ENCODE measurements at places on chromosomes 2 and 18.
A peak's percentile ranks its signal among the peaks of the same experiment; 100 is the strongest.

- DNase-seq = no peak
Observed at GRCh38 chr2:12347066-12347493, 369.7 kb upstream of the TRIB2 start.

GRCh38 chr18:46574000-46574742, 82.8 kb downstream of the LOXHD1 start:
- DNase-seq = no peak

- DNase-seq = peak; percentile 67
Observed at GRCh38 chr18:77061946-77062517, 70.6 kb downstream of the MBP start.

DNA sequence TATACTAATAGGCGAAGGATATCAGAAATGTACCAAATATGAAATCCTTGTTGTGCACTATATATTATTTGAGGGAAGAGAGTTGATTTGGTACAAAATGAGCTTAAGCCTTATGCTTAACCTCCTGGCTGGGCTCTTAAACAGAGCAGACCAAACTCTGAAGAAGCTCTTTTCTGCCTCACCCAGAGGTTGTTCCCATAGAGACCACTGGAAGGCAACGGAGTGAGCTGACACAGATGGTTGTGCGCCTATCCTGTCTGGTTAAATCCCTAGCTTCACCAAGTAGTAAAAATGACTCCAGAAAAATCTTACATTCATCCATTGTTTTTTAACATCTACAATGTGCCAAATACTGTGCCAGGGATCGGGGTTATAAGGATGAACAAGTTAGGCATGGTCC, 55.9 kb upstream of the NOL4 start:
- DNase-seq = no peak

DNA sequence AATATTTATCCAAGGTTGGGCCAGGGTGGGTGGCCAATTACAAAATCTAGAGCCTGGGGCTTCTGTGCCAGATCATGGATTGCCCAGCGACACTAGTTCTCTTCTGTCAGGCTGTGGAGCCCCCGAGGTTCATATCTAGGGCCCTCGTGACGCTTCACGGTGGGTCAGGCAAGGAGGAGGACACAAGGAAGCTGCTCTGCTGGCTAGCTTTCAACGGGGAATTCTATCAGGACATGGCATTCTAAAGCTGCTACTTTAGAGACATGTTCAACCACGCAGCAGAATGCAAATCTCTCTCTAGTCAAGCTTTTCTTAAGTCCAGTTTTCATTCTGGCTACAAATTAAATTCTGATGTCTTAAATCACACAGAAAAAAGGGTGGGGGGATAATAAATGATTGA, 180.2 kb downstream of the THADA start:
- no peak for DNase-seq

GRCh38 chr2:237556773-237557632, 9.4 kb upstream of the PRLH start:
- no peak for DNase-seq

GRCh38 chr2:230939066-230939591, 14.1 kb upstream of the GPR55 start:
- no peak for DNase-seq

GRCh38 chr2:169221745-169222369, 140.5 kb downstream of the LRP2 start:
- DNase-seq = peak; percentile 43

DNA sequence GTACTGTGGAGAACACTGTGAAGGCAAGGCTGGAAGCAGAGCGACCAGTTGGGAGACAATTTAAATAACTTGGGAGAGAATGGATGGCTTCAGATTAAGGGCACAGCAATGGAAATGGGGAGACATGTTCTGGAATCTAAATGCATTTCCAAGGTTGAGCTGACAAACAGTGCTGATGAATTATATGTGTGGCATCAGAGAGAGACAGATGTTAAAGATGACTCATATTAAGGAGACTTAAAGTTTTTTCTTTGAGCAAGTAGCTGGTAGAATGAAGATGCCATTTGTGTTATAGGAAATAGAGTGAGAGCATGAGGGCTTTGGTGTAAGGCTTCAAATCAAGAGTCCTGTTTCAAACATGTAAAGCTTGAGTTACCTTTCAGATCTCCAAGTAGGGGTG, 441.8 kb downstream of the SETBP1 start:
- no peak for DNase-seq

- no peak for DNase-seq
Observed at GRCh38 chr2:40036241-40036640, 257.2 kb upstream of the THUMPD2 start.

- no peak for DNase-seq
Observed at GRCh38 chr2:191835539-191836350, 11.1 kb downstream of the CAVIN2 start.

DNA sequence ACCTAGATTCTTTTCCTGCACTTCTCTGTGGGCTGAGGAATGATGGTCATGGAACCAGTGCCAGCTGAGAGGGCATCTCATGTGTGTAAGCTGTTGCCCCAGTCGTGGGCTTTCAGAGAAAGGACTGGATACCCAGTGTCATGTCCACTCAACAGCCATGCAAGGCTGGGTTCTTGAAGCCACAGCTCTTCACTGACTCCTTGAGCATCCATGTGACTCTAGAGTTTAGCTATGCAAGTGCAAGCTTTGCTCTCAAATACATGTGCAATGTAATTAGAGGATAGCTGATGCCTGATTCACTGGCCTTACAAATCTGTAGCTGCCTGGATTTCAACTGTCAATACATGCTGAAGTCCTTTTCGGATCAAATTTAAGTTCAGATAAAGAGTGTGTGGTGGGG, 46.8 kb upstream of the EML6 start:
- DNase-seq = no peak

DNA sequence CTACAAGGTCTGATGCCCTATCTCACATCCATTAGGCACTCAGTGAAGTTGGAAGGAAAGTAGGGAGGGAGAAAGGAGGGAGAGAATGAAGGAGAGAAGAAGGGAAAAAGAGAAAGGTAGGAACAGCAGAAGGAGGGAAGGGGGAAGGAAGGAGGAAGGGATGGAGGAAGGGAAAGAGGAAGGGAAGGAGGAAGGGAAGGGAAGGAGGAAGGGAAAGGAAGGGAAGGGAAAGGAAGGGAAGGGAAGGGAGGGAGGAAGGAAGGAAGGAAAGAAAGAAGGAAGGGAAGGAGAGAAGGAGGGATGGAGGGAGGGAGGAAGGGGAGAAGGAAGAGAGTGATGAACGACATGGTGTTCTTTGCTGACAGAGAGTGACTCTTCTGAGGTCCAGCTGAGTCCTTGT, 468.9 kb upstream of the MYT1L start:
- no peak for DNase-seq

DNA sequence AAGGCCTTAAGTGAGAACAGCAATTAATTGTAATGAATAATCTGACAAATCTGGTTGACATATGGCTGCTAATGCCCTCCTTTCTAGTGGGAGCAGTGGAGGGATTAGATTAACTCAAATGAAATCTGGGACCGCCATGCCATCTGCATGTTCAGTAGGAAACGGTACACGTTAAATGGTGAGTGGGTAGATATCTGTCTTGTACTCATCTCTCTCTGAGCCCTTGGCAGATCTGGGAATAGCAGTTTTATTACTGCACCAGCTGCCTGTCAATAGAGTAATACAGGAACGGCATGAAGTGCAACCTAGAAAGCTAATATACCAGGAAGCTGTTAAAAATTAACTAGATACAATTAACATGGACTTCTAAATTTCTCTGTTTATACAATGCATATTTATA, 258.8 kb downstream of the GPD2 start:
- no peak for DNase-seq

DNA sequence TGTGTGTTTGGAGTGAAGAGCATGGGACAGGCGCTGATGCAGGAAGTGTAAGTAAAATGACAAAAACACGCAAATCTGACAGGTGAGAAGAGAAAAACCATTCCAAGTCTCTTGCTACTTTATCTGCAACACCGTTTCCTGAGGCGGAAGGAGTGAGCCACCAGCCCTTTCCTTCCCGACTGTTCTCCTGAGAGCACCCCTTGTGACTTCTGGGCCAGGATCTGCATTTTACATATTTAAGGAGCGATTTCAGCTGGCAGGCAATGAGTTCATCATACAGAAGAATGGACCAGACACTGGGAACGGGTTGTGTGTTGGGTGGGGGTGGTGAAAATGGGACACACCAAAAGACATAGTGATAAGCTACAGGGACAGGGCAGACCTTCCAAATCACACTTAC, 277.3 kb downstream of the TGIF1 start:
- DNase-seq = no peak

GRCh38 chr2:239025096-239025801, 177.4 kb downstream of the TWIST2 start:
- peak; percentile 9 for DNase-seq

DNA sequence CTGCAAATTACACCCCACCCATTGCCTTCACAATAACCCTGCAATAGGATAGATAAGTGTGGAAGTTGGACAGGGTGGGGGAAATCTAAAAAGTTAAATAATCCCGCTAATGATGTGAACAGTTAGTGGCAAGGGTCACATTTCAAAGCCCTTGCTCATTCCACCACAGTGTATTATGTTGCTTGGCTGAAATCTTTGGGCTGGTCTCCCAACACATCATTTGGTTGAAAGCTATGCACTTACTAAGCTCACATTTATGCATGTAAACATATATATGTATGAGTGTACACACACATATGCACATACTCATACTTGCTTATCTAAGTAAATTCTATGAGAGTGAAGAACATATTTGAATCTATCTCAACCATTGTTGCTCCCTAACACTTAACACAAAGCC, 197.8 kb downstream of the RDH14 start:
- DNase-seq = no peak

DNA sequence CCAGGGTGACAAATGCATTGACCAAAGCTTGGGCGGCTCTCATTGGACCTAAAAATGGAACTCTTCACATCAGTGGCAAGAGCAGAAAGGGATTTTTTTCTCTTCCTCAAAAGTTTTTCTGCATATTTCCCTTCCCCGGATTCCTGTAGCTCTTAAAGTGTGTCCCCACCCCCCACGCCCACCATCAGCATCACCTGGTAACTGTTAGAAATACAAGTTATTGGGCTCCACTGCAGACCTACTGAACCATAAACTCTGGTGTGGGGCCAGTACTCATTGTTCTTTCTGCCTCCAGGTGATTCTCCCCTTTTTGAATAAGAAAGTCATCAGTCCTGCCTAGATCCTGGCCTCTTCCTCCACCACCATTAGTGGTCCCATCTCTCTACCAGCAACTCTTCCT, 1.3 kb upstream of the MYO5B start:
- no peak for DNase-seq

- DNase-seq = no peak
Observed at GRCh38 chr2:180004731-180005130, 2.4 kb downstream of the CWC22 start.

- DNase-seq = no peak
Observed at GRCh38 chr18:34729740-34730355, 19.8 kb downstream of the DTNA start.

DNA sequence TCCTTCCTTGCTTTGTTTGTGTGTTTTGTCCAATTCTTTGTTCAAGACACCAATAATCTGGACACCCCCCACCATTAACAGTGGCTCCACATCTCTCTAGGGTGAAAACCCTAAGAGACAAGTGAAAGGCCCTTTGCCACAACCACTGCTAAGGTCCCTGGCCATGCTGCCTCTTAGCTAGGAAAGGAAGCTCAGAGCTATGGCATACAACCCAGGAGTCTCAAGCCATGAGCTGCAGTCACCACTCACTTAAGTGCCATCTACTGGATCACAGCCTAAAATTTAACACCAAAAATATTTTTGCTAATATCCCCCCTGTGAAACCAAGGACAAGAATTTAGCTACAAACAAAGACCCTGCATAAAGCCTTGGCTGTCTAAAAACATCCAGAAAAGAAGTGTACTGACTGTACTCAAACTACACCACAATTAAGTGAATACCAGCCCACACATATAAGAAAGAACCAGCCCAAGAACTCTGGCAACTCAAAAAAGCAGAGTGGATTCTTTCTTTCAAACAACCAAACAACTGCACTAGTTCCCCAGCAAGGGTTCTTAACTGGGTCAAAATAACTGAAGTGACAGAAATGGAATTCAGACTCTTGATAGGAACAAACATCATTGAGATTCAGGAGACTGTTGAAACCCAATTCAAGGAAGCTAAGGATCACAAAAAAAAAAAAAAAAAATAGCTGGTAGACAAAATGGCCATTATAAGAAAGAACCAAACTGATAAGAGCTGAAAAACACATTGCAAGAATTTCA, 130.1 kb upstream of the GALNT5 start:
- no peak for DNase-seq

DNA sequence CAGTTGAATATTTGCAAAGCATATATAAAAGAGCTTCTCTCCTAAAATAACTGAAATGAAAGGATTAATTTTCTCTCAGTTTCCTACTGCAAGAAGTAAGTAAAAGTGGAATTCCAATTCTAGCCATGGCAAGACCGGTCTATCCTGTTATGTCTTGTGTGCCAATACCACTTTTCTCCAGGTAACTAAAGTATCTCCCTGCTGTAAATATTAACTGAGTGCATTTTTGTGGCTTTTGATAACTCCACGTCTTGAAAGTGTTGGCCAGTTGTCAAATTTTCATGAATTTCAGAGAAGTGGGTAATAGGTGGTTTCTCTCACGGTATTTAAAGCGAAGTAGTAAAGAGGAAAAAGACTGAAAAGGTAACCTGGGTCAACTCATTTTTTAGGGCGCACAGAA, 225.9 kb downstream of the NEDD4L start:
- DNase-seq = no peak

DNA sequence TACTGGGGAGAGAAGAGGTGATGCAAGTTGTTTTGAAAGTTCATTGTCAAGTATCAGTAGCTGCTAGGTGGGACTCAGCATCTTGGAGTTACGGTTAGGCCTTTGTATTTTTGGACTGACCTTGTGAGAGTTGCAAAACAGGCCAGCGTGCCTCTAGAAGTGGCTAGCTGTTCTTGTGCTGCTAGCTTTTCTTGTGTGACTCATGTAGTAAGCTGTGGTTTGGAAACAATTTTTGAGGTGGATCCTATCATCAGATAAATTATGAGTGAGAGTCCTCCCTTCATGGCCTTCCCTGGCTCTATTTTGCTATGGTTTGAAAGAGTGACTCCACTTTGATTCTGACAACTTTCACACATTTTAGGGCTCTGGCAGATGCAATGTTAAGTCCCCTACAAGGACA, 409.2 kb upstream of the HS6ST1 start:
- DNase-seq = peak; percentile 44

- peak; percentile 9 for DNase-seq
Observed at GRCh38 chr2:168849610-168850009, 40.6 kb downstream of the SPC25 start.

DNA sequence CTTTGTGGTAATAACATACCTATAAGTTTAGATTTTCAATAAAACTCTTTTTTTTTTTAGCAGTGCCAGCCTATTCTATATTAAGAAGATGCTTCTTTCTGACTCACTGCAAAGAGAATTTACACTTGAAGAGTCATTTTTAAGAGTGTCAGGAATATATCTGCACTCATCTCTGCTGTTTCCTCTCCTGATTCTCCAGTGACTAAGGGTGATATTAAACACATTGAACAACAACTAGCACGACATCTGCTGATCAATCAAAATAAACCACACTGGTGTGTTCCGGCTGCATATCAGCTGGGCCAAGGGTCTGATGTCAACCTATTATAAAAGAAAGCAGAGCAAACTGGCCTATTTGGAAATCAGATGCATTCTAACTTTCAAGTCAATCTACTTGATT, 15.0 kb downstream of the RAB27B start:
- no peak for DNase-seq

GRCh38 chr18:9082711-9083510, 19.6 kb upstream of the NDUFV2 start:
- peak; percentile 36 for DNase-seq

Measured in suppressor macrophage treated with lipopolysaccharide for 1 hour (primary cell).